ENCODE measurements at places on chromosomes 2 and 18.

DNA sequence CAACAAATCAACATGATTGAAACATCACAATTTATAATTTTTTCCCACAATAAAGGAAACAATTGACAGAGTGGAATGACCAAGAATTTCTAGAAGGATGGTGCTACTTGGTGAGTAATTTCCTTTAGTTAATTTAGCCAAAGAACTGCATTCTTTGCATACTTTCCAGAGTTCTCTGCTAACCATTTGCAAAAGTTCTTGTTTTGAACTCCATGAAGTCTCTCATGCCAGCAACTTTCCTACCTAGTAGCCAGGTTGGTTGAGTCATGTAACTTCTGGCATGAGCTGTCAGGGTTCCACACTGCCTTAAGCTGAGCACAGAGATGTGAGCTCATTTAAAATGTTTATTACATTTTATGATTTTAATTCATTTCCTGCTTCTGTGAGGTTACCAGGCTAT lies 539.6 kb downstream of the PID1 start:
- DNase-seq: no peak

DNA sequence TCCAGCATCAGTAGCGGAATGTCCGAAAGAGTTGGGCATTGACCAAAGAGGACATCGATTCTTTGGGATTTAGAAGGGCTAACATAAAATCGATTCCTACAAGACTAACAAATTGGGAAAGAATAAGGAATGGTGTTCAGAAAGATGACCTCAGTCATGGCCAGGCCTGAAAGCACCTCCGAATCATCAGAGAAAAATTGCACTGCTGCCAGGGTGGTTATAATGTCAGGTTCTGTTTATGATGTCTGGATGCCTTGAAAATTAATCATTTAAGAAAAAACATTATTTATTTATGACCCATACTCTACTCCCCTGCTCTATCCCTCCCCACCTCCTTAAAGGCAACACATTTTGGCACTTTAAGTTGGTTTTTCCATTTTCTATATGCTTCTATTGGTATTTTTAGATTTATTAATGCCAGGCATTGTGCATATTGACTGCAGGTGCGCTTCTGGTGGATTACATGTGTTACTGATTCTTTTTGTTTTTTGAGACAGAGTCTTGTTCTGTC lies 104.7 kb downstream of the MYCN start:
- no peak for DNase-seq

DNA sequence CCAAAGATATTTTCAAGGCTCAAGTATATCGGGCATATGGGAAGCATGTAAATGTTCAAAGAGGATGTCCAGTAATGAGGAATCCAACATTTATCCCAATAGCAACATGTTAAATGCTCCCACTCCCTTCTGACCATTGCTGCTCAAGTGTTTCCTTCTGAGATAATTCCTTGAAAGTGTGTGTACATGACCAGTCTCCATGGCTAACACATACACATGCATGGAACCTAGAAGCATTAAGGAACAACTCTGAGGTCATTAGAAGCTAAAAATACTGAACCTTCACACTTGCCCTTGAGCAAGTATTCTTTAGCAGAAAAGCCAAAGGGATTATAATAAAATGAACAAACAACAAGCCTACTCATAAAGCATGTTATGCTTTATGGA lies 433.8 kb upstream of the TCF4 start:
- no peak for DNase-seq

GRCh38 chr2:54986264-54986663 lies 64.0 kb downstream of the RTN4 start:
- no peak for DNase-seq

GRCh38 chr2:219434468-219434717 lies 250 bp upstream of the SPEG start:
- no peak for DNase-seq
